ENCODE measurements at places on chromosomes 13 and 19. TPM values are rescaled to one million over a fixed set of nuclear protein-coding genes. Genes with fewer than 3 reads are reported as not detected.

- no peak for DNase-seq
Measured at GRCh38 chr13:59345311-59345710, 818.4 kb downstream of the DIAPH3 start.

DNA sequence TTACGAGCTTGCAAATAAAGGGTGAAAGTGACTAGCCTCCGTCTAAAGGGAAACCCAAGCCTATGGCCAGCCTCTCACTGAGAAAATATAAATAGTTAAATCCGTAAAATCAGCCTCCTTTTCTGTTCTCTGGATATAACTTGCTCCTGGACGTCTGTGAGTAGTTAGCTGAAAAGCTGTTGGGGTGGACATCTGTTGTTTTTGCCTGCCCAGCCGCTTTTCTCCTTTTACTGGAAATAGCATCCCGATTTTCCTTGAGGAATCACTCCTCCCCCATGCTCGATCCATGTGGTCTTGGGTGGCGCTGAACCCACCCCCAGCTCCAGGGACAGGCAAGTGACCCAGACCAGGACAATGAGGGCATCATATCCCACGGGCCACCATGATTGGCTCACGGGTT lies 291.5 kb upstream of the ZNF507 start:
- DNase-seq, result no peak

- peak; percentile 23 for DNase-seq
Measured at GRCh38 chr19:10655457-10656312, 1.5 kb downstream of the ILF3 start.

GRCh38 chr13:27924529-27925141 lies 4.8 kb downstream of the PDX1 start:
- DNase-seq, result no peak

DNA sequence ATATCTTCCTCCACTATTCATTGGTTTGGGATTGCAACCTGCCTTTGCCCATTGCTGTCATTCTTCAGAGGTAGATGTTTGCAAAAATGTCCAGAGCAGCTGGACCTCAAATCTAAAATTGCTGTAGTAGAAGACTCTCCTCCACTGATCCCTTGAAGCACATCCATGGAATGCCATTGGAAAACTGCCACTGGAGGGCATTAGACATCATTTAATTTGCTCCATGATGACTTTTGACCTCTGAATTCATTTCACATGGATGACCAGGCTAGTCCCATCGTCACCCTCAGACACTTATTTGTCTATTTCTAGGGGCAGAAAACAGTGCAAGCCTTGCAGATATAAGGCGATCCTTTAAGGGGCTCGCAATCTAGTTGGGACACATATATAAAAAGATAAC lies 33.9 kb upstream of the FLT1 start:
- DNase-seq, result no peak

GRCh38 chr13:37136187-37136586 lies 30.7 kb upstream of the CSNK1A1L start:
- DNase-seq, result peak; percentile 50

GRCh38 chr13:59834801-59835200 lies 328.9 kb downstream of the DIAPH3 start:
- DNase-seq, result peak; percentile 13

GRCh38 chr13:24035411-24035810 lies 125.1 kb upstream of the SPATA13 start:
- no peak for DNase-seq

GRCh38 chr13:99895444-99896368 lies 75.9 kb downstream of the ZIC5 start:
- DNase-seq, result no peak

- no peak for DNase-seq
Measured at GRCh38 chr13:101703838-101704237, 251.4 kb downstream of the ITGBL1 start.

GPR183 gene
- total RNA-seq, result not detected

DACH1 gene
- 0.09 TPM for total RNA-seq

ZNF556 gene
- not detected for total RNA-seq

ZNF816 gene
- 4.1 TPM for total RNA-seq

ALOX5AP gene
- not detected for total RNA-seq

Measured in fibroblast of the aortic adventitia (primary cell).